ENCODE measurements at places on chromosomes 3 and 15.

- DNase-seq = no peak
These were observed 37.8 kb downstream of the PRR20G start for GRCh38 chr3:127250032-127250431.

- DNase-seq = no peak
These were observed 5.3 kb upstream of the CTNNB1 start for GRCh38 chr3:41193794-41194539.

DNA sequence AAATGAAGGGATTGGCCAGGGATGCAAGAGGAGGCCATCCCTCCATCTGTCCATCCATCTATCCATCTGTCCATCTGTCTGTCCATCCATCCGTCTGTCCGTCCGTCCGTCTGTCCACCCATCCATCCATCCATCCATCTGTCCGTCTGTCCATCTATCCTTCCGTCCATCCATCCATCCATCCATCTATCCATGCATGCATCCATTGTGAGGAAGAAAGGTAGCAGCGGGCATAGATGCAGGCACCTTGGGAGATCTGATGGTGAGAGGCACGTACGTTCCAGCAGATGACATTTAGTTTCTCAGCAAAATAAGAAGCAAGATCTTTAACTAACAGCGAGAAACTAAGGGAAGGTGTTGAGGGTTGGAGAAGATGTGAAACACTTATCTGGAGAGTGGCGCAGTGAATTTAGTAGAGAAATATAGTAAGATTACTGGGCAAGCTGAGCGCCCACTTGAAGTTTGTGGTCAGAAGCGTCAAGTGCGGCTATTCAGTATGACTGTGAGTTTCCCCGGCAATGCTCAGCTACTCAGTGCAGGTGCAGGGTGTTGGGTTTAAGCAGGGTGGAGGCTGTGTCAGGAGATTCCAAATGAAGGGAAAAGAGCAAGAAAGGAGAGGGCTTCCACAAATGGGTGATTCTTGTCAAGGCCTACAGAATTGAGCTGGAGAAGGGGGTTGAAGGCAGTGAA is 22.4 kb upstream of the SRP14 start:
- no peak for DNase-seq

DNA sequence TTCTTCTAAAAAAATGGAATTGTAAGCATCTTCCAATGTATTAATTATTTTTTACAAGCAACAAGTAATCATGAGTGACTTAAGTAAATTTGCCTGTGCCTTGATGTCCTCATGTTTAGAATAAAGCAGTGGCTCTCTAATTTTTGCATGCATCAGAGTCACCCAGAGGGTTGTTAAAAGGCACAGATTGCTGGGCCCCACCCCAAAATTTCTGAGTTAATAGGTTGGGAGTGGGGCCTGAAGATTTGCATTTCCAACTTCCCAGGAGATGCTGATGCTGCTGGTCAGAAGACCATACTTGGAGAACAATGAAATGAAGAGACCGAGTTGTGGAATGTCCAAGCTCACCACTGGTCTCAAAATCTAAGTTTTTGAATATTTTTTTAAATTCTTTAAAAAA is 70.2 kb downstream of the ARHGAP31 start:
- DNase-seq = no peak

DNA sequence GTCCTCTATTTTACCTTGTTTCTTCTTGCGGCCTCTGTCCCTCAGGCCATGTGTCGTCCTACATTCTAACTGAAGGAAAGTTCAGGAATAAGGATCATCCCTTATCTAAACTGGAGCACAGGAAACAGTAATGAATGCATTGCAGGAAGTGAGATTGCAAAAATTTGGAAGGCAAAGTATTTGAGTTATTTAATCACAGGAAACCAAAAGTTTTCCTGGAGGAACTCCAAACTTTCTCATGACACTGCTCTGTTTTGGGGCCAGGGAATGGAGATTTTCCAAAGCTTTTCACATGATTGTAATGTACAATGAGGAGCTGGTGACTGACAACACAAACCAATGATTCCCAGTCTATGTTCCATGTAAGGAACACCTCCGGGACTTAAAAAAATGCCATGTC is 57.8 kb upstream of the PLSCR4 start:
- DNase-seq = no peak

- DNase-seq = no peak
These were observed 20.5 kb upstream of the FGD5 start for GRCh38 chr3:14798231-14798630.

GRCh38 chr15:70561885-70562284 is 201.5 kb downstream of the UACA start:
- no peak for DNase-seq

DNA sequence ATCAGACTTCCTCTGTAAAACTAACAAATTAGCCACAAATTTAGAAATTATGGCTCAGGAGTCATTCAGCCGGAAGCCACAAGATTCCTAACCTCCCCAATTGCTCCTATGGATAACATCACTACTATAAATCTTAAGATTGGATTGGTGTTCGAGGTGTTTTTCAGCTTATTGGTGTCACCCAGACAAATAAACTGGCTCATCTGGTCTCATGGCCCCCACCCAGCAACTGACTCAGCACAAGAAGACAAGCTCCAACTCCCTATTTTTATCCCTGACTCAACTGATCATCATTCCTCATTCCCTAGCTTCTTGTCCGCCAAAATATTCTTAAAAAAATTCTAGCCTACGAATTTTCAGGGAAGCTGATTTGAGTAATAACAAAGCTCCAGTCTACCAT is 135.1 kb upstream of the STRIT1 start:
- DNase-seq = no peak

DNA sequence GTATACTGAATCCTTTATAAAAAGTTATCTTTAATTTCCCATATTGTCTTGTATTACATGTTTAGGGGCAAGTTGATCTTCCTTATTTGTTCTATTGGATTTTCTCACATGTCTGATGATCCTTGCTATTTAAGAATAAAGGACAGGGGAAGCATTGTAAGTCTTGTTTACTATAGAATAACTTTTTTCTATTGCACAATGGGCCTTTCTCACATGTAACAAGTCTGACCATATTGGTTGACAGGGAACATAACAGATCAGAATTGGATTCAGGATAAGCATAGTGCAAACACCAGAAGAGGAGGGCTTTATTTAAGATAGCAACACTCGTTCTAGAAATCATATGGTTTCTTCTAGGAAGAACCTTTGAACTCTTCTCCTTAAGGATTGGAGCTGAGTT is 257.9 kb upstream of the RBMS3 start:
- no peak for DNase-seq

GRCh38 chr3:72453706-72454105 is 394.5 kb downstream of the SHQ1 start:
- no peak for DNase-seq

DNA sequence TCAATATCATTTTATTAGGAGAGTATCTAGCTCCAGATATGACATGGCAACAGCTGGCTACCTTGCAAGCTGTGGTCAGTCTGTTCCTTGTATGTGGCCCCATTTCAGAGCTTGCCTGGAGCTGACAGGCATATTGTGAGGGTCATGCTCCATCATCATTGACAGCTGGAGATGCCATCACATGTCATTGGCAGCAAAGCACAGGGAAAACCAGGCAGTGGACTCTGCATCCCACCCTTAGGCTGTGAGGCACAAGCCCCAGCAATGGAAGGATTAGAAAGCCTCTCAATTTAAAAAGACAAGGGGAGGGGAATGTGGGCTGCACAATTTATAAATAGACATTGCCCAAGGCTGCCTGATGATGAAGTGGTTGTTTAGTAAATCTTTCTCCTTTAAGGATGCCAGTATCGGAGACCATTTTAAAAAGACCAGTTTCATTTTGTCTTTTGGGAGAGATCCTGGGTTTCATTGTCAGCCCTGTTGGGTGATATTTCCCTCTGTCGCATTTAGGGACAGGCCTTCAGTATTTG is 27.9 kb downstream of the LNP1 start:
- DNase-seq = no peak

DNA sequence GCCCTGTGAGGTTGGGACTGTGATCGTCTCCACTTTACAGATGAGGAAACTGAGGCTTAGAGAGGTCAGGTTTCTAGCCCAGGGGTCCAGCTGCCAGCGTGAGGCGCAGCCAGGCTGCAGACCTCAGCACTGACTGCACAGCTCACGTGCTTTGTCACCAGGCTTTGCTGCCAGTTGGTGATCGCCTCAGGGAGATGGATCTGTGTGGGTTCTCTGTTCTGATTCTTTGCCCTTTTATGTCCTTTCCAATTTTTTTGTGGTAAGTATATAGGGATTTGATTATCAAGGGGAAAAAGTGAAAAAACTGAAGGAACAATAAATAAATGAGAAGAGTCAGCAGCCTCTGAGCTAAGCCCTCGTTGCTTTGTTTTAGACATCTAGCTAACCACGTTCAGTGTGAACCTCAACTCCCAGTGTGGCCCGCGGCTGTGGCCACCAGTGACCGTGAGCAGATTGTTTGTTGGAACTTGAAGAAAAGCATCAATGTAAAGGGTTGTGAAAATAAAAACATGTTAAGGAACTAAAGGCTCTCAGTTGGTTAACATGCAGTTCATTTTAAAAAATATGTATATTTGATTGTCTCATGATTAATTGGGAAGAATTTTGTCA is 117.6 kb downstream of the PDE8A start:
- DNase-seq = no peak

- DNase-seq = no peak
These were observed 11.5 kb downstream of the FETUB start for GRCh38 chr3:186651678-186652215.

- no peak for DNase-seq
These were observed 24.3 kb upstream of the GADL1 start for GRCh38 chr3:30918761-30919160.

GRCh38 chr3:98733053-98733811 is 29.9 kb upstream of the ST3GAL6 start:
- no peak for DNase-seq
